ENCODE measurements at places on chromosomes 2 and 18.
A peak's percentile ranks its signal among the peaks of the same experiment; 100 is the strongest.

DNA sequence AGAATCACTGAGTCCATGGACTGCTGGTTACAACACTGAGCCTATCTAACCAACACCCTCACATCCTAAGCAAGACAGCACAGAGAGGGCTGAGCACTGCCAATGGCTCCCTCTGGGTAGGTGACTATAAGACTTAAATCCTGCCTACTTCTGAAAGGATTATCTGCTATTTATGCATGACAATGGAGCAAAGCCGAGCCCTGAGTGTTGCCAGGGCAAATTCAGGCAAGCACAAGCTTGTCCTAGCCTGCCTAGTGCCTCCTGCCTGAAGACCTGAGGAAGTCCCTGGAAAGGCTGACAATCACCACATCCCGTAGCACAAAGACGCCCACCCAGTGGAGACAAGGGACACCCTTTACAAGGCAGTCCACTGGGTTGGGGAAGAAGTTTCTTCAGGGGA is 129.7 kb downstream of the OSR1 start:
- DNase-seq = no peak

DNA sequence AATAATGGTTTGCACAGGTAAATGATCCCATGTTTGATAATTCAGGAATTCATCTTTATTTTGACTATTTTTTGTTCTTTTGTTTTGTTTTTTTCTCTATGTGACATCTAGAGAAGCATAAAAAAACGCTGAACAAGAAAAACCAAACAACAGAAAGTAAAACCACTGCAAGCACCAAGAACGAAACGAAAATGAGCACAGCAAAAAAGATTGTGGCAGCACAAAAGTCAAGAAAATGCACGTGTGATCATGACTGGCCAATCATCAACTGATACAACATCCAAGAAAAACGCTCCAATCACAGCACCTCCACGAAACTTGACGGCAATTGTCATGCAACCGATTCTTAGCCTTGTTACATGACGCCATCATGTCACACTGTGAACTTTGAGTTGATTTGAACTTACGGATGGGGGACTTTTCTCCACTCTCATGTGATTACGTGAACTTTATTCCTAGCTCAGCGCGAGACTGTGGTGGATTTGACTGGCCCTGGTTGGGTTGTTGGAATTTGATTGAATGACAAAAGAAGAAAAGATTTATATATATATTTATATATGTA is 318.7 kb downstream of the CELF4 start:
- DNase-seq = no peak

DNA sequence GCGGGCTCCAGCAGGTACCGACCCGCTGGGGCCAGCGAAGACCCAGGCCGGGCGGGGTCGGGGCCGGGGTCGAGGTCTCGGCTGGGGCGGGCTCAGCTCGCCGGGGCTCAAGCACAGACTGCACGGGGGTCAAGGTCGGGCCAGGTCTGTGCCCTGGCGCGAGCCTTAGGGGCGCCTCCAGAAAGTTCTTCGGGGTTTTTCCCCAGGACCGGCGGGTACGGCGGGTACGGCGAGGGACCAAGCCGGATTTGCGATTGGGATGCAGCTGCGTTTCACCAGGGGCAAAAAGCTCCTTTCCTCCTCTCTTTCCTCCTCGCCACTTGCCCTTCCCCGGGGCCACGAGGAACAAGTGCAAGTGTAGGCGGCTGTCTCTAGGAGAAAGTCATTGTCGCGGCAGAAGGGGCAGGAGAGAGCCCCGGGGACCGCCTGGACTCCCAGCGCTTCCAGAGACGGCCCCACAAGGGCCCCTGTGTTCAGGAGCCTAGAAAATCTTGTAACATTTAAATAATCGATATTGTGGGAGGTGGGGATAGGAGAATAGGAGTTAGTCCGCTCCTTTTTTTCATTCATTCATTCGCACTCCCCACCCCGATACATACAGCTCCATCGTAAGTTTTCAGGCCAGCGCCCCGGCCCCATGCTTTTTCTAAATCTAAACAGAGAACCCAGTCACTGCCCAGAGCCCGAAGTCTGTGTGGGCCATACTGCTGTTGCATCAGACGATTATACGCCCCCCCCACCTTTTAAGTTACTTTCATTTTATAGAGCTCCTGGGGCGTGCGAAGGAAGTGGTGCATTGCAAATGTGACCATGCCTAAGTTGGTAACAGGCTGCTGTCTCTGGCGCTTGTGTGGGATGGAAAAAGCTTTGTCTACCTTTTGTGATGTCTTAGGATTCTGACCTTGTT is 679 bp downstream of the PMAIP1 start:
- DNase-seq = peak; percentile 55

- DNase-seq = no peak
Observed at GRCh38 chr2:75522543-75523312, 38.0 kb downstream of the EVA1A start.

DNA sequence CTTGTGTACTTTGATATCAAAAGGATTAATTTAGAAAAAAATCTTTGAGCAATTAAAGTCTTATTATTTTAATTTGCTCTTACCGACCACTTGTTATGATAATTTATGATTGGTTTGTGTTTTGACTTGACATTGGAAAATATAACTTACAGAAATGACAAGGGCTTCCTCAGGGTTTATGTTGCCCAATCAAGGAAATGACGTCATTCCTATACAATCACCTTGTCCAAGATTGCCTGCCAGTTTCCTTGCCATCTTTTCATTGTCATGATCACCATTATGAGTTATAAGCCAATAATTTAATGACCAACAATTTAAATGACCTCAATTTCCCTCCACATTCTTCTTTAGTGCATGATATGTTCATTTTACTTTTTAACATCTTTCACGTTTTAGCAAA is 351.8 kb upstream of the TMEFF2 start:
- no peak for DNase-seq

DNA sequence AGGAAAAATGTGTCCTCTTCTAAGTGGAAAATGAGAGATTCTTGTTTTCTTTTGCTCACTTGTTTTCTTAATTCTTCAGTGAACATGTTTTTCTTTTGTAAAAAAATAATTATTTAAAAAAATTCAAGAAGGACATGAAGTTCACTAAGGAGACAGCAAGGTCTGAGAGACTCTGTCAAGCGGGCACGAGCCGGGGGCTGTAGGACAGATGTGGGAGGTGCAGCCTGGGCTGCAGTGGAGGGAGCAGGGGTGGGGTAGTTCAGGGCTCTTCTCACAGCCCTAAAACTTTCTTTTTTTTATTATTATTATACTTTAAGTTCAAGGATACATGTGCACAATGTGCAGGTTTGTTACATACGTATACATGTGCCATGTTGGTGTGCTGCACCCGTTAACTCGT is 4.3 kb upstream of the HDAC4 start:
- DNase-seq = no peak

- DNase-seq = no peak
Observed at GRCh38 chr2:29284671-29285070, 169.5 kb downstream of the CLIP4 start.

DNA sequence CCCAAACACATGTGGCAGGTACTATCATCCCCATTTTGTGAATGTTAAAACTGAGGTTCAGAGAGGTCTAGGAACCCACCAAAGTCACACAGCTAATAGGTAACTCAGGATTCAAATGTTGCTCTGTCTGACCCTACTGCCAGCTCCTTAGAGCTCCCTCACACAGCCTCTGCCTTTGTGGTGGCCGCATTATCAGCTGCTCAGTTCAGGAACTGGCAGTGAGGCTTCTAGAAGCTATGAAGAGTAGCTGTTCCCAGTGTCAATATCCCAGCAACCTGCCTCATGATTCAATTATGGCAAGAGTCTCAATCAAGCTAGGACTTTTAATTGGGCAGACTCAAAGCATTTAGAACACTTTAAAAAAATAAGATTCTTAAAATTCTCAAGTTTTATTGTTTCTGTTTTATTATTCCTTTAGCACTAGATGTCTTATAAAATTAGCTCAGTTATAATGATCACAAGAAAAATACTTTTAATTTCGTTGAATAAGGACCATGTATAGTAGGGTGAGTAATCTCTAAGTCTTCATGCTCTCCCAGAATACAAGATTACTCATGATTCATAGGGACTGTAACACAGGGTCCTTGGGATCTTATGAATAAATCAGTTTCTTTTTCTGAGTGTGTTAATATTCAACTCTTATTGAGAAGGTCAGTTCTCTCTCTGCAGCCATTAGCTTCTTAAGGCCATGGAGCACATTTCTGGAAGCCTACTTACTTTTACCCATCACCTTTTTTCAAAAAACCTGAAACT is 342.7 kb downstream of the RND3 start:
- no peak for DNase-seq

GRCh38 chr2:85786444-85786843 is 32.7 kb downstream of the ATOH8 start:
- DNase-seq = no peak

DNA sequence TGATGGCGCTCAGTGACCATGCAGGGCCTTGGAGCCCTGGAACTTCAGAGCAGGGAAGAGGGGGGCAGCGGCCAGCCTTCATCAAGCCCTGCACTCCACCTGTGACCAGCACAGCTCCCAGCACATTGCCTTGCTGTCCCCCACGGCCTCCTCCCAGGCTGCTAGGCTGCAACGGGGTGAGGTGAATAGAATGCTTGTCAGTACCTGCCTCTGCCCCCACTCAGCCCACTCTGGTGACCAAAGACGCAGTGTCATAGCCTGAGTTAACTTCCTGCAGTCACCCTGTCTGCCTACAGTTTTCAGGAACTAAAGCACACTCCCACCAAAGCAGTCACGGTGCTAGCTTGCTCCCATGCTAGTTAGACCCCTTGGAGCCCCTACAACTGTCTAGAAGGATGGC is 72.1 kb downstream of the STPG4 start:
- DNase-seq = no peak

Data from GM04504 (cell line).